ENCODE measurements at places on chromosomes 1 and 21.
A peak's percentile ranks its signal among the peaks of the same experiment; 100 is the strongest.

- DNase-seq: peak; percentile 22
Observed at GRCh38 chr1:5423109-5423508, 569.1 kb downstream of the NPHP4 start.

DNA sequence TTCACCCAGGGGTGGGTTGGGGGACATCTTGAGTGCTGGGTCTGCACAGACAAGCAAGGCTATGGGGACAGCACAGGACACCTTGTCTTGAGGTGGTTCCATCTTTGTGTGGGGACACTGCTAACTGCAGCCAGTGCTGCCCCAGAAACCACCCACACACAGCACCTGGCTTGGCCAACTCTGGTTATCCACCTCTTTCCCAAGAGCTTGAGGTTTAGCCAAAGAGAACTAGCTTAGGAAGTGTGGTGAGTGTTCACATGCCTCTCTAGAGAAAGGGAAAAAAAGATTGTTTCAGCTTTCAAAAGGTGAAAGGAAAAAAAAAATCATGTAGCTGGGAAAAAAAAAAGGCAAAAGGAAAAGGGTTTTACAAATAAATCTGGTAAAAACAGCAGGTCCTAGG lies 32.4 kb downstream of the BCAR3 start:
- DNase-seq: no peak

- DNase-seq: no peak
Observed at GRCh38 chr1:185062710-185063370, 17.5 kb downstream of the RNF2 start.

GRCh38 chr1:11279630-11280029 lies 6.6 kb downstream of the UBIAD1 start:
- no peak for DNase-seq

- no peak for DNase-seq
Observed at GRCh38 chr1:51910221-51911000, 31.9 kb upstream of the NRDC start.

GRCh38 chr1:31239653-31240241 lies at the start of gene NKAIN1:
TSS of gene NKAIN1 (minus strand) at chr1:31239887. CDS start at chr1:31239547, 340 bp downstream.
- DNase-seq: no peak

DNA sequence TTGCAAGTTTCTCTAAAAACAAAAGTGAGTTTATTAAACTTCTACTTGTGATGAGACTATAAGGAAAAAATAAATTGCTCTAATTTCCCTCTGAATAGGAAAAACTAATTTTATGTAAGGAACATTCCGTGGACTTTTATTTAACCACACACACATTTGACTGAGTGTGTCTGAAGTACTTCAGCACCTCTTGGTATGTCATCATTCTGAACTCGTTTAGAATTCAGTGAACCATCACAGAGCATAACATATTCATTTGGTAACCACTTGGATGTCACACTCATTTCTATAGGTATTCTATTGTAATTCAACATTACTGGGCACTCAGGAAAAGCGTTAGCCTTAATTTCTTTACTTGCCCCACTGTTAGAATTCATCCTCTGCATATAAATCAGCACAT lies 79.1 kb downstream of the RGS21 start:
- no peak for DNase-seq

GRCh38 chr1:190373705-190374336 lies 103.8 kb downstream of the BRINP3 start:
- DNase-seq: no peak

All from T-cell (primary cell).